MCF 10A (cell line): ENCODE measurements at places on chromosomes 2 and 18. TPM values are rescaled to one million over a fixed set of nuclear protein-coding genes. Genes with fewer than 3 reads are reported as not detected.

DNA sequence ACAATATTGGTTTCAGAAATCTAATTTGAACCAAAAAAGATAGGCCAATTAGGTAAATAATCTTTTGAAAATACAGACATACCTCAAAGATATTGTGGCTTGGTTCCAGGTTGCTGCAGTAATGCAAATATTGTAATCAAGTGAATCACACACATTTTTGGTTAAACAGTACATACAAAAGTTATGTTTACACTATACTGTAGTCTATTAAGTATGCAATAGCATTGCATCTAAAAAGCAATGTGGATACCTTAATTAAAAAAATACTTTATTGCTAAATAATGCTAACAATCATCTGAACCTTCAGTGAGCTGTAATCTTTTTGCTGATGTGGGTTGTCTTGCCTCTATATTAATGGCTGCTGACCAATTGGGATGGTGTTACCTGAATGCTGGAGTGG, 67.3 kb downstream of the KYNU start:
- DNase-seq, result no peak

The MZT2A gene
- total RNA-seq, result 147 and 148 TPM in 2 replicates

The SERPINB10 gene
- total RNA-seq, result not detected in 2 replicates

- DNase-seq, result no peak
Measured at GRCh38 chr2:46471697-46472096, 7.7 kb upstream of the TMEM247 start.

DNA sequence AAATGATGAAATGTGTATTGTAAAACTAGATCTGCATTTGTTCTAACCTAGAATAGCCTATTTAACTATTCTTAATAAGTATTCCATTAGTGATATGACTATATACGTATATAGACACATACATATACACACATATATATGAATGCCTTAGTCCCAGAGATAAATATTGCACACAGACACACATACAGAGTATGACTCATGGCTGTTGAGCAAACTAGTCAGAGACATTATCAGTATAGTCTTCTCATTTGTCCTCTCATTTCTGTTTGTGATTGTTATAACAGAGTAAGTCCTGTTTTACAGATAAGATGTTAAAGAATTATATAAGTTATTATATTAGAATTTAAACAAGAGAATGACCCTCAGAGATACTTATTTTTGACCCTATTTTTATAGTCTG, 202.5 kb downstream of the CCDC102B start:
- peak; percentile 43 for DNase-seq

DNA sequence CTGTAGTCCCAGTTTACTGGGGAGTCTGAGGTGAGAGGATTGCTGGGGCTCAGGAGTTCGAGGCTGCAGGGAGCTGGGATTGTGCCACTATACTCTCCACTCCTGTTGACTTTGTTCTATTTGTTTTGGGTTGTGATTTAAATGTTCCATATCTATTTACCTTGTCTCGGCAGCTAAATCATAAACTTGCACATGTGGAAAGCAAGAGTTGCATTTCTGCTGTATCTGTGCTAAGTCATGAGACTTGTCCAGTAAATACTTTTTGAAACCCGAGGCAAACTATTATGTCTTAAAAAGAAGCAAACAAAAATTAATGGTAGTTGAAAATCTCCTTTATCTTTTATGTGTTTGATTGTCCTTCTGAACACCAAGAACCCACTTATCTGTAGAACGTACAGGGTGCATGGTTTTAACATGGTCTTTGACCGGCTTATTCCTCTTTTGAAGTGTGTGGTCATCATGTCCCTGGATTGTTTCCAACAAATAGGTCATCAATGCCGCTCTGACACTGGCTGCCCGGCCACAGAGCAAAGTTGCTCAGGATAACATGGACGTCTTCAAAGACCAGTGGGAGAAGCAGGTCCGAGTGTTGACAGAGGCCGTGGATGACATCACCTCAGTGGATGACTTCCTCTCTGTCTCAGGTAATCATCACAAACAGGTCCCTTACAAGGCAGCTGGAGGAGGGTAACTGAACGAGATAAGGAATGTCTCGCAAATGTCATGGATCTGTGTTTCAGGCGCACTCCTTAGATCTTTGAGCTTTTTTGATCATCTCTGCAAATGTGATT, 241.1 kb upstream of the LRRTM1 start:
- DNase-seq, result no peak

GRCh38 chr2:218755567-218756404, 26.2 kb upstream of the CYP27A1 start:
- no peak for DNase-seq

- DNase-seq, result no peak
Measured at GRCh38 chr2:38474715-38475566, 97.9 kb upstream of the ATL2 start.

DNA sequence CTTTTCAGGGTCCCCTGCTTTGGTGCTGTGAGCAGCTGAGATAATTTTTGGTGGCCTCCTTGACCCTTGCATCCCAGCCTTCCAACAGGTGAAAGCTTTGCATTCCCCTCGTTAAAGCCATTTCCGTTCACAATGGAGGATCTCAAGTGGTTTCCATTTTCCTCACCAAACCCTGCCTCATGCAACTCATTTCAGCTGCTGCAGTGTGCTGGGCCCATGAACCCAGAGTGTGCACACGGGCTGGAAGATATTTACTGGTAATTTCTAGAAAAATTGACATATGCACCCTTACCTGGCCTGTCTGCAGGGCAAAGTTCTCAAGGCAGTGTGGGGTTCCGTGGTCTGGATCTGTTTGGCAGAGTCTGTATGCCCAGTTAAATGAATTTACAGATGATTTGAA, 246.8 kb upstream of the HS6ST1 start:
- no peak for DNase-seq

- DNase-seq, result no peak
Measured at GRCh38 chr2:179447839-179448447, 183.3 kb upstream of the SESTD1 start.

The GPR39 gene
- total RNA-seq, result 7.2 and 7.7 TPM in 2 replicates

DNA sequence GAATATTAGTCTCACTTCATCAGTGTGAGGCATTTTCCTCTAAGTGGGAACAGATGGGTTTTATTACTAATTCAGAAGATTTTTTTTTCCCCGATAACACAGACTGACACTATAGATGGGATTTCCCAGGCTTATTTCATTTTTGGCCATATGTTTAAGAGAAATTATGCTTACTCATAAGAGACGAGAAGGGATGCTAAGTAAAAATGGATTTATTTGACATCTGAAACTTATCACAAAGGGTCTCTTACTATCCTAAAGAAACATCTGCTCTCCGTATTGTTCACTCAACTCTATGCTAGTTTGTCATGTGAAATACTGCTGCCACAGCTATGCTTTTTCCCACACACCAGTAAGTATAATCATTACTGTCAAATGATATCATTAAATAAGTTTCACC, 1476.3 kb downstream of the LRP1B start:
- no peak for DNase-seq

The BOK gene
- 15.5 and 18.6 TPM in 2 replicates for total RNA-seq

DNA sequence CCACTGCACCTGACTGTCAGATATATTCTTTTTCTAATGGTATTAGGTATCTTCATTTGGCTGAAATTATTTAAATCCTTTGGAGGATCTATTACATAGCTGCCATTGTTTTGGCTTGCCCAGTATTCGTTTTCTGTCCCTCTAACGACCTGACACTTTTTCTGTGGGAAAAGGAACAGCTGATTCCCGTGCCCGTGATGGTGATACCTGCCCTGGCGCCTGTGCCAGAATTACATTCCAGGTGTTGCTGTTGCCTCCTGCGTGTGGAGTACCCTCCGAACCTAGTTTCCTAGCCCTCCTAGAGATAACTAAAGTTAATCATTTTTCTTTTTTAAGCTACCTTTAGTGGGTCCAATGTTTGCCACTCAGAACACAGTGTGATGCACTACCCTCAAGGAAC, 14.0 kb downstream of the HOXD1 start:
- DNase-seq, result no peak

- peak; percentile 91 for DNase-seq
Measured at GRCh38 chr2:3465844-3466481, 53.4 kb downstream of the ADI1 start.

DNA sequence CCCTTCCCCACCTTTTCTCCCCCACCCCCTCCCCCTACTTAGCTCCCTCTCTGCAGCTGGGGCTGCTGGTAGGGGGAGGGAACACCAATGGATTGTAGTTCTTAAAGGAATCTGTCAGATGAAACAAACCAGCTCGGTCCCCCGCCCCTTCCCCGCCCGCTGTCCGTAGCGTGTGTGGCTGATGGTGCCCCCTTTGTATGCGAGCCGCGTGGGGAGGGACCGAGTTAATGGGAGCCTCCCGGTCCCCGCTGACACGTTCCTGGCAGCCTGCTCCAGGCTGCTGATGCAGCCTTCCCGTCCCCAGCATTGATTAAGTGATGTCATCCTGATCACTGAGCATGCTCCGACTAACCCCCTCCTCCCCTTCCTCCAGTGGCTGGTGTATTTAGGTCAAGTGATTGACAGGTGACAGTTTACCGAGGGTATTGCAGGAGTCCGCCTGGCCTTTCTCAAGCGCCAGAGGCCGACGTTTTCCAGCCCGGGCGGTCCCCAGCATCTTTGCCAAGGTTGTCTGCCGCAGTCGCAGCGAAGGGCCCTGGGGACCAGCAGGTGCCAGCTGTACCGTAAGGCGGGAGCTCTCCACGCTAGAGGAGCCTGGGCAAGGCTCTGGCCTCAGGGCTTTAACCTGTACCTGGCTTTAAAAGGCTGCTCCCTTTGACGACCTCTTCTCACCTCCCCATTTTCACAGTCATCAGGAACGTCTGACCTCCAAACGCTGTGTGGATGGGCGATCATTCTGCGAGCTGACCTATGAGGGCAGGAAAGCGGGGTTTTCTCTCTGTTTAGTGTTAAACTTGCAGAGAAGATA, 1.8 kb downstream of the KIF5C start:
- DNase-seq, result no peak

The NRP2 gene
- total RNA-seq, result 6.7 and 10.3 TPM in 2 replicates

- no peak for DNase-seq
Measured at GRCh38 chr2:128579825-128580224, 261.2 kb upstream of the HS6ST1 start.

DNA sequence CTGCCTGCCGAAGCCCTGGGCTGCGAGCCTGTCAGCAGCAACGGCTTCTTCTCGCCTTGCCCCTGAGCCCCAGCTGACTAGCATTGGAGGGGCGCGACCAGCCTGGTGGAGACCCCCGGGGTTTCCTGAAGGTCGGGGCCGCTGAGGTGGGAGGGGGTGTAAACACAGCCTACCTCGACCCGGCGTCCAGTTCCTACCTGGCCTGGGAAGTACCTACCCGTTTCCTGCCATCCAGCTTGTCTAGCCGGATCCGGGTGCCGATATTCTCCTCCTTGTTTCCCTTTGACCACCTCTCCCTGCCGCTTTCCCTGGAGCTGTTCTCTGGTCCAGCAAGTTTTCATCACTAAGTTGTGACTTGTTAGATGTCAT, 511 bp downstream of the MOB4 start:
- peak; percentile 46 for DNase-seq

The NDUFV2 gene
- total RNA-seq, result 192 and 202 TPM in 2 replicates

GRCh38 chr2:230234122-230234722, 8.7 kb downstream of the SP140 start:
- no peak for DNase-seq

DNA sequence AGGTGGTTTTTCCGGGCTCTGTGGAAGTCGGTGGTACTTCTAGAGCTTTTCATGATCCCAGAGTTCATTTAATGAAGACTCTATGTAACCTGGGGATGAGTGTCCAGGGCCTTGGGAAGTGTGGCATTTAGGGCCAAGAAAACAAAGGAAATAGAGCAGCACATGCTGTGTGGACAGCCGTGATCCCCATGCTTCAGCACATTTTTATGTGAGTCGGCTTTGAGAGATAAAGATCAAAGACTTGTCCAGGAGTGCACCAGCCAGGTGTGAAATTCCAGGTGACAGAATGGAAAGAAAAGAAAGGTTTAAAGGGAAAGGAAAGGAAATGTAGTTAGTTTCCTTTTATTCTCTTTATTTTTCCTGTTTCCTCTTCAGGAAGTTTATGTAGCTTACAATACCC, 258.0 kb upstream of the NRP2 start:
- no peak for DNase-seq

GRCh38 chr18:79062806-79063205, 6.4 kb upstream of the ATP9B start:
- peak; percentile 20 for DNase-seq

DNA sequence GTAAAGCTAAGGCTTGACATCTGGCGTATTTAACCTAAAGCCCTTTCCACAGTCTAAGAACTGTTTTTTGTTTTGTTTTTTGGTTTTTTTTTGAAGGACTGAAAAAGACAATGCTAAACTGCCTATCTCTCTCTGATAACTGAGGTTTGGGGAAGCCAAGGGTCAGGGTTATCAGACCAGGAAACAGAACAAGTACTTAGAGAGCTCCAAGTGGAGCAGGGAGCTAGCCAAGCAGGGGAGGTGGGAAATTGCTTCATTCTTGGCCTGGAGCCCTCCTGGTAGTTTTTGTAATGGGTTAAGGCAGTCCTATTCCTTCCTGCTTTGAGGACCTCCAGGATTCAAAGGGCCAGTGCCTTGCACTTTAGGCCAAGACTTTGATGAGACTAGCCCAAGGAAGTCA, 154.3 kb upstream of the LTBP1 start:
- DNase-seq, result no peak

- DNase-seq, result no peak
Measured at GRCh38 chr2:217215877-217216276, 356.0 kb upstream of the TNP1 start.

The CCDC148 gene
- total RNA-seq, result 0.51 and 0.96 TPM in 2 replicates

DNA sequence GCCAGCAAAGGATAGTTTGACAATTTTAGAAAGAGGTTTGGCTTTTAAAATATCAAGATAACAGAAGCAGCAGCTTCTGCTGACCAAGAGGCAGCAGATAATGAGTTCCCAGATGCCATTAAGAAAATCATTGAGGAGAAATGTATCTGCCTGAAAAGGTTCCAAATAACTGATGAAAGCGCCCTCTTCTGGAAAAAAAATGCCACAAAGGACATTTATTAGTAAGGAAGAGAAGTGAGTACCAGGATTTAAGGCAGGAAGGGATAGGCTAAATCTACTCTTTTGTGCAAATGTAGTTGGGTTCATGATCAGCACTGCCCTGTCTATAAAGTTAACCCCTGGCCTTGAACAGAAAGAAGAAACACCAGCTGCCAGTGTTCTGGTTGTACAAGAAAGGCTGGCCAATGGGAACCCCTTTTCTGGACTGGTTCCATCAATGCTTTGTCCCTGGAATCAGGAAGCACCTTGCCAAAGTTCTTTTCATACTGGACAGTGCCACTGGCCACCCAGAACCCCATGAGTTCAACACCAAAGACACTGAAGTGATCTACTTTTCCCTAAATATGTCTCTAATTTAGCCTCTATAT, 40.6 kb downstream of the DHX57 start:
- peak; percentile 47 for DNase-seq

GRCh38 chr2:177348733-177349693, 43.6 kb upstream of the AGPS start:
- DNase-seq, result no peak

- DNase-seq, result no peak
Measured at GRCh38 chr2:232147440-232148077, 186.0 kb downstream of the DIS3L2 start.

GRCh38 chr18:43160509-43160908, 45.0 kb upstream of the RIT2 start:
- DNase-seq, result peak; percentile 7

The CRYGC gene
- total RNA-seq, result not detected in 2 replicates
